ENCODE measurements at places on chromosomes 12 and 14.
A peak's percentile ranks its signal among the peaks of the same experiment; 100 is the strongest.

DNA sequence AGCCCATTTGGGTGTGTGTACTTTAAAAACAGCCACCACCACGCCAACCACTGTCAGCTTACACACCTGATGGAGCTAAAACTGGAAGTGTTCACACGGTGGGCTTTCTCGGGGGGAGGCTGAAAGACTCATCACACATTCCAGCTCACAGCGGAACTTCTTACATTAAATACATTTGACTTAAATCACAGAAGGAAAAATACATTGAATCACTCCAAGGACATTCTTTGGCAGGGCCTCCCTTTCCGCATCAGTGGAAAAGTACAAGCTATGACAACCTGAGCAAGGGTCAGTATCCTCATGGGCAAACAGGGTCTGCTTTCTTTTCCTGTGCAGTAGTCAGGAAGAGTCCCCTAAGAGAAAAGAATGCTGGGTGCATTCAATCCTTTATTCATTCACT is 31.0 kb upstream of the TC2N start:
- no peak for DNase-seq

DNA sequence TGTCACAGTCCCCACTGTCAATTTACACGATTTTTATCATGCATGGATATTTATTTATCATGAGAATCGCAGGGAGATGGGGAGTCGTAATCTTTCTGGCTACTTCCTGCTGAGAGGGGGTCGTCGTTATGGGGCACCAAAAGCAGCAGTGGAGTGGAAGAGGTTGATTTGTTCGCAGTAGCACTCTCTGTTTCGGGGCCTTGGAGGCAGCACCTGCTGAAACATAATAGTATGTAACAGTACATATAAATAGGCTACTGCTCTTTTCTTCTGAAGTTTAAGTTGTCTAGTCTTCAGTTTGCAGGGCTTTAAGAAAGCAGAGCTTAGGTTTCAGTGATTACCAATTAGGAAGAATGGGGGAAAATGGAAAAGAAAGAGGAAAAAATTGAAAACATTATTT is 3.8 kb downstream of the SOAT2 start:
- DNase-seq = no peak

DNA sequence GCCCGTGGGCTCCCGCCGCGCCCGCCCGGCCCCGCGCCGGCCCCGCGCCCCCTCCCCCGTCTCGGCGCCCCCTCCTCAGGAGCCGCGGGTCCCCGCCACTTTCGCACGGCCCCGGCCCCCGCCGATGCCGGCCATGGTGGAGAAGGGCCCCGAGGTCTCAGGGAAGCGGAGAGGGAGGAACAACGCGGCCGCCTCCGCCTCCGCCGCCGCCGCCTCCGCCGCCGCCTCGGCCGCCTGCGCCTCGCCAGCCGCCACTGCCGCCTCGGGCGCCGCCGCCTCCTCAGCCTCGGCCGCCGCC is 263 bp downstream of the RCOR1 start:
- DNase-seq = peak; percentile 7

GRCh38 chr12:46963977-46964971 is 115.1 kb upstream of the PCED1B start:
- DNase-seq = no peak

DNA sequence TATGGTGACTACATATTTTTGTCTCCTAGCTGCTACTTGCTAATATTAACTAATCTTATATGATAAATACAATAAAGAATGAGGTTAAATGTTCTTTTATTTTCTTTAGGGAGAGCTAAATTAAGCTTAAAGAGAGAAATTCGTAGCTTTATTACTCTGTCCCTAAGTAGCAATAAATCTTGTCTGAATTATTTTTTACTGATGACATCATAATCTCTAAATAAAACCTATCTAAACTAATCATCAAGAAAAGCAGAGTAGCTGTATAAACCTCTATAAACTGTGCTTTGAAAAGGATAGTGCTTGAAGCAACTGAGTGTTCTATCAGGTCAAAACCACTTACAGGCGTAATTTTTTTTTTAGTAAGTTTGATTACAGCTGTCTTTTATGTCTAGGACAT is 42.5 kb downstream of the METTL25 start:
- DNase-seq = no peak

GRCh38 chr14:90518941-90519256 is 122.1 kb downstream of the CALM1 start:
- peak; percentile 4 for DNase-seq

Measured in stimulated activated CD8-positive, alpha-beta memory T cell treated with anti-CD3 and anti-CD28 coated beads, Interleukin-7, amount 100 ng/mL, for 1 hour (primary cell).